HEK293T (cell line): ENCODE measurements at places on chromosomes 11 and 22.

GRCh38 chr11:88357323-88358039 is 19.9 kb upstream of the CTSC start:
- peak; percentile 16 for DNase-seq

- DNase-seq, result no peak
Observed at GRCh38 chr11:73226297-73227006, 8.4 kb downstream of the P2RY2 start.

DNA sequence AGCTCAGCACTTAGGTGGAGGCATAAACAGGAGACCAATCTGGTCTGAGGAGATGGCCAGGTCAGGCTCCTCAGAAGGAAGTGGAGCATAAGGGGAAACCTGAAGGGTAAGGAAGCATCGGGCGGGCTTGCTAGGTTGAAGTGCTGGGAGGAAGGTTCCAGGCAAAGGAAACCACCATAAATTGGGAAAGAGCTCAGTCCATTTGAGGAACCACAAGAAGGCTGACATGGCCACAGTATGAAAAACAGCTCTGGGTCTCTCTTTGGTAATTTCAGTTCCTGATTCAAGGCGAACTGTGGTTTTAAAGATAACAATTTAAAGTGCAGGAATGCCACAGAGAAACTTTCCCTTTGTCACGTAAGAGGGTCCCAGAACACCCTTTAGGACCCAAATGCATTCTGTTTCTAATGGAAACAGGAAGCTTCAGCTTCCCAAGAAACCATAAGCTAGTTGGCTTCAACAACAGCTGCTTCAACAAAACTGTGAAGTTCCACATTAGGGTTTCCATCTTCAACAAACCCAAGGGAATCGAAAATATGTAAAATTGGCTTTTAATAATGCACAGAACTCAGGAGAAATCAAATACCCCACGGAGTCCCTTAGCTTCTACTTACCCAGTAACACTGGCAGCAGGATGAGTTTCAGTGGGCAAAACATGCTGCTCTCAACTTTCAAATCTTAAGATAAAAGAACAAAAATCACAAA is 10.4 kb downstream of the JAML start:
- DNase-seq, result no peak

- DNase-seq, result no peak
Observed at GRCh38 chr22:30178181-30179126, 68.1 kb downstream of the LIF start.
